Activated CD4-positive, CD25-positive, alpha-beta regulatory T cell treated with anti-CD3 and anti-CD28 coated beads, Interleukin-2, amount 50 U/mL, for 24 hours (primary cell): ENCODE measurements at places on chromosomes 5 and 9.

GRCh38 chr9:114116126-114116747 is 17.1 kb upstream of the KIF12 start:
- ATAC-seq: no peak

- peak; percentile 31 for ATAC-seq
These were observed 597 bp downstream of the NFIL3 start for GRCh38 chr9:91422758-91423711.

DNA sequence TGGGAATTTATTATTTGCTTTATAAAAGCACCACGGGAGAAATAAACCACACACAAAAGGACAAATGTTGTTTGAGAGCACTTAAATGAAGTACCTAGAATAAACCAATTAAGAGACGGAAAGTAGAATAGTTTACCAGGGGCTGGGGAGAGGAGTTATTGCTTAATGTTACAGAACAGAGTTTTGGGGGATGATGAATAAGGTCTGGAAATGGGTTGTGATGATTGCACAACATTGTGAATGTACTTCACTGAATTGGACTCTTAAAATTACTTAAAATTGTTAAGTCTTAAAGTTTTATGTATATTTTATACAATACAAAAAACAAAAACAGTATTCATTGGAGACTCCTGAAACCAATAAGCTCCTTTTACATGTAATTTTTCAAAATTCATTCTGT is 1.5 kb downstream of the ZBTB43 start:
- no peak for ATAC-seq

- ATAC-seq: no peak
These were observed 6.0 kb downstream of the RAPGEF6 start for GRCh38 chr5:131628990-131629389.

- ATAC-seq: no peak
These were observed 584.0 kb downstream of the ACTL7B start for GRCh38 chr9:108271646-108272348.

- no peak for ATAC-seq
These were observed 314.4 kb downstream of the ARL15 start for GRCh38 chr5:53996008-53996407.

- ATAC-seq: peak; percentile 83
These were observed 14.2 kb downstream of the RIC1 start for GRCh38 chr9:5643005-5643624.

- no peak for ATAC-seq
These were observed 923 bp downstream of the RECK start for GRCh38 chr9:36037549-36038122.

- no peak for ATAC-seq
These were observed 348.8 kb downstream of the HTR1A start for GRCh38 chr5:63613442-63613841.

GRCh38 chr5:134053840-134054338 is 49.1 kb upstream of the VDAC1 start:
- no peak for ATAC-seq

DNA sequence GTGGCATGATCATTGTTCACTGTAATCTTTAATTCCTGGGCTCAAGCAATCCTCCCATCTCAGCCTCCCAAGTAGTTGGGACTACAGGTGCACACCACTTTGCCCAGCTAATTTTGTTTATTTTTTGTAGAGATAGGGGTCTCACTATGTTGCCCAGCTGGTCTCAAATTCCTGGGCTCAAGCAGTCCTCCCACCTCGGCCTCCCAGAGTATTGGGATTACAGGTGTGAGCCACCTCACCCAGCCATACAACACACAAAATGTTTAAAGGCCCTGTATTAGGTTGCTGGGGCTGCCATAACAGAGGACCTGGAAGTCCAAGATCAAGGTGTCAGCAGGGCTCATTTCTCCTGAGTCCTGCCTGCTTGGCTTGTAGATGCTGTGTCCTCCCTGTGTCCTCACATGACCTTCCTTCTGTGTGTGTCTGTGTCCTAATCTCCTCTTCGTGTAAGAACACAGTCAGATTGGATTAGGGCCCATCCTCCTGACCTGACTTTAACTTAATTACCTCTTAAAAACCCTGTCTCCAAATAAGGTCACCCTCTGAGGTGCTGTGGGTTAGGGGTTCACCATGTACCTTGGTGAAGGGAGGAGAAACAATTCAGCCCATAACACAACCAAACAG is 5.4 kb downstream of the UBE2QL1 start:
- ATAC-seq: no peak

- ATAC-seq: no peak
These were observed 3.4 kb downstream of the DOLK start for GRCh38 chr9:128943832-128944620.

DNA sequence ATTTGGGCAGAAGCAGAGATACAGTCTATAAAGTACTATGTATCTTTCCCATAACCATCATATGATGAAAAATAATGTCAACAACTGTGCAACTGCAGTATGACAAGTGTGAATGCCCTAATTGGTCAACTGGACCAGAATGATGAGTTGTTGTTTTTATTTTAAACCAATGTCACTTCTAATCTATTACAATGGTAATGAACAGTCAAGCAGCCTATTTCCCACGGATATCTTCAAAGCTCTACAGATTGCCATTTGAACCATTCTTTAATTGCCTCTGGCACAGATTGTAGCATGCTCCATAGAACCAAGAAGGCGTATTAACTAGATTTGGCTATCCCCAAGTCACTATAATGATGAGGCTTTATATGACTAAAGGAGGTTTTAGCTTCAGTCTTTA is 233.6 kb downstream of the TRPM3 start:
- no peak for ATAC-seq

DNA sequence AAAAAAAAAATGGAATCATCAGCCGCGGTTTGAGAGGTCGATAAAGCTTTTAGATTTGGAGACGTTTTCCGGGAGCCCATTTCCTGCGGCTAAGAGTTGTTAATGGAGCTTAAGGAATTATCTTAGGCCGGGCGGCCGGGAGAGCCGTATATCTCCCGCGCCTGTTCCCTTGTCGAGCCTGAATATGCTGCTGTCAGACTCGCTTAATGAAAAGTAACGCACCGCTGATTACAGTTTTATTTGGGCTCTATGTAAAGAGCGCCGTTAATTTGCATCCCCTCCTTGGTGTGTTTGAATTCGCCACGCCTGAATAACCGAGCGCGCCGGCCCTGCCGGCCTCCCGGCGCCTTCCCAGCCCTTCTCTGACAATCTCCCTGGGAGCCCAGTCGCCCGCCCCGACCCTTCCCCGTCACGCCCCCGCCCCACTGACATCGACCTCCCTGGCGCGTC is 7.9 kb downstream of the IRX4 start:
- no peak for ATAC-seq

DNA sequence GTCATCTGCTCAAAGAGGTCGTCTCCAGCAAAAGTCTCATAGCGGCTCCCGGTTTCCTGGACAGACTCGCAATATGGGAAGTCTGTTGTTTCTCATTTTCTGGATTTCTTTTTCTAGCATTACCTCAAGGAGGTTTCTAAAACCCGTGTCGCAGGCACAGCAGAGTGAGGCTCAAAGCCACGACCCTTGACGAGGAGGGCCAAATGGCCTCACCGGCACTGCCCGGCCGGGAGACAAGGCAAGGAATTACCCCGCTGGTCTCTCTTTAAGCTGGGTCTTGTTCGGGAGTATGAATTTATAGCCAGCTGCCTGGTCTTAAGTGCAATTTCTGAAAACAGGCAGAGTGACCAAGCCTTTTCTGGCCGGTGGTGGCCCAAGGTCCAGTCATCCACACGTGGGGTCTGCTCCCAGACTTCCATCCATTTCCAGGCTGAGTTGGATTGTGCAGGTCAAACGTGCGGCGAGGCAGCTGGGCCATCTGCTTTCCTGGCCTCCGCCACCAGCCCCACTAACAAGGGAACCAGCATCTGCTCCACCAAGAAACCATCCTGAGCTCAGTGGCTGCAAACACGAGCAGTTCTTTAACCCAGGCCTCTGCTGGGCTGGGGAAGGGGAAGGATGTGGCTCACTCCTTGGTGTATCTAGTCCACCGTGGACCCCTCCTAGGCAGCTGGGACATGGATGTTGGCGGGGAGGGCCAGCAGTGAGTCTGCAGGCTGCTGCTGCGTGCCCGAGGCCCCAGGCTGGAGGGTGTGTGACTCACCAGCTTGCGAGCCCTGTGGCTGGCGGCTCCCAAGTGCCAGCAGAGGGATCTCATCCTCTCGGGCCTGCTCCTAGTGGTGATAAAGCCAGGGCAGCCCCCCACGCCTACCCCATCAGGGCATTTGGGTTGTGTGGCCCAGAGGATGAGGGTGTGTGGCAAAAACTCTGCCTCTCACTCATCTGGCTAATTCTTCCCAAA is 55.6 kb upstream of the COL5A1 start:
- ATAC-seq: no peak

- ATAC-seq: no peak
These were observed 811 bp upstream of the ARRDC3 start for GRCh38 chr5:91383956-91384300.

- ATAC-seq: no peak
These were observed 12.6 kb upstream of the SPARC start for GRCh38 chr5:151699071-151699901.

- no peak for ATAC-seq
These were observed 177.5 kb upstream of the NREP start for GRCh38 chr5:111934511-111934910.

GRCh38 chr9:18129809-18130334 is 344.1 kb upstream of the ADAMTSL1 start:
- no peak for ATAC-seq

GRCh38 chr5:113273948-113274347 is 160.8 kb downstream of the TSSK1B start:
- peak; percentile 48 for ATAC-seq

GRCh38 chr5:164097749-164098148 is 592.3 kb downstream of the MAT2B start:
- no peak for ATAC-seq

- no peak for ATAC-seq
These were observed 11.0 kb upstream of the ZDHHC21 start for GRCh38 chr9:14704281-14704680.

DNA sequence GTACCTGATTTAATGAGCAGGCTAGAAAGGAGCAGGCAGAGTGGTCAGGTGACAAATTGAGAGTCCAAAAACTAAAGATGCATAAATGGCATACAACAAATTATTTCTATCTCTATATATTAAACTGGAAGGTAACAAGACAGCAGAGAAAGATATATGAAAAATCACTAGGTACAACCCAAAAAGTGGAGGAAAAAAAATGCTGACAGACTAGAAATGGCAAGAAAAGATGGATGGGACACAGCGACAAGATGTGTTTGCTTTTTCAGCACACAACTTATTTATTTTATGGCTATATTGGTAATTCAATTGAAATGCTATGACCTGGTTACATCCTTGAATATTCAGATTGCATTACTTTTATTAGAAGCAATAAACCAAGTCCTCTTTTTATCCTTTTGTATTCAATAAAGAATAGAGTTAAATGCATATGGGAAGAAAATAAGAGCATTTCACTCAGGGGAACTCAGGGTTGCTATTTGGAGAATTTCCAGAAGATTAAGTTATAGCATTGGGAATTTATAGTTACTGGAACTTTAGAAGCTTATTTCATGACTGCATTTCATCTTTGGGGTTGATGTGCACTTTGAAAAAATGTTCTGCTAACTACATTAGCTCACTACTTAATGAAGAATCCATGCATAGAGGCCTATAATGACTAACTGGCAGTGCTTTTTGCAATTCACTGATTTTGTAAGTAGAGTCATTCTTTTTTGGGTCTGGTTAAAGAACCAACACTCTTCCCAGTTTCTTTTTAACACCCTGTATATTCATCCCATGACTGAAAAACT is 566.6 kb upstream of the TUSC1 start:
- no peak for ATAC-seq

GRCh38 chr5:100852988-100853449 is 50.1 kb downstream of the ST8SIA4 start:
- peak; percentile 94 for ATAC-seq

GRCh38 chr9:90909747-90910283 is 108.2 kb downstream of the SYK start:
- no peak for ATAC-seq

GRCh38 chr9:87567571-87567970 is 69.9 kb downstream of the DAPK1 start:
- ATAC-seq: no peak

GRCh38 chr5:11143456-11144267 is 382.6 kb upstream of the DAP start:
- ATAC-seq: peak; percentile 69

- ATAC-seq: peak; percentile 59
These were observed at the start of gene MCIDAS for GRCh38 chr5:55226934-55227663. MCIDAS (minus strand) TSS chr5:55227315; CDS start chr5:55227138, 177 bp downstream.

DNA sequence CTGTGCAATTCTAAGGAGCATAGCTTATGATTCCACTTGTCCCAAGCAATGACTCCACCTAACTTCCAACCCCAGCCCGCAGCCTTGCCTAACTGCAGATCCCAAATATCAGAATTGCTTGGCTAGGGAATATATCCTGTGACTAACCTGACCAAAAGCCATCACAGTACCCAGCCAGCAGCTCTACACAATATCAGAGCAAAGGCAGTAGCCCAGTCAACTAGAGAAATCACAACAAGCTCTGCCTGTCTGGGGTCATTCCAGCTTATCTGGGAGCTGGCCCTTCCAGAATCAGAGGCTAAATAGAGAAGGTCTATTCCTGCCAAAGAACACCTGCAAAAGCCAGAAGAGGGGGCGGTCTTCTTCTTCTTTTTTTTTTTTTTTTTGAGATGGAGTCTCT is 9.3 kb upstream of the KIAA1958 start:
- no peak for ATAC-seq

GRCh38 chr9:126499005-126499910 is 114.5 kb upstream of the LMX1B start:
- peak; percentile 69 for ATAC-seq

GRCh38 chr5:42791151-42791550 is 20.5 kb downstream of the SELENOP start:
- ATAC-seq: no peak

DNA sequence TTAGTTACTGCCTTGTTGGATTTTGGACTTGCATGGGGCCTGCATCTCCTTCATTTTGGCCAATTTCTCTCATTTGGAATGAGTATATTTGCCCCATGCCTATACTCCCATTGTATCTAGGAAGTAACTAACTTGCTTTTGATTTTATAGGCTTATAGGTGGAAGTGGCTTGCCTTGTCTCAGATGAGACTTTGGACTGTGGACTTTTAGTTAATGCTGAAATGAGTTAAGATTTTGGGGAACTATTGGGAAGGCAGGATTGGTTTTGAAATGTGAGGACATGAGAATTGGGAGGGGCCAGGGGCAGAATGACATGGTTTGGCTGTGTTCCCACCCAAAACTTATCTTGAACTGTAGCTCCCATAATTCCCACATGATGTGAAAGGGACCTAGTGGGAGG is 42.5 kb upstream of the SMARCA2 start:
- no peak for ATAC-seq

- ATAC-seq: no peak
These were observed 16.9 kb upstream of the SLC22A4 start for GRCh38 chr5:132277256-132277655.

GRCh38 chr5:54905246-54905795 is 80.1 kb downstream of the ESM1 start:
- ATAC-seq: no peak

DNA sequence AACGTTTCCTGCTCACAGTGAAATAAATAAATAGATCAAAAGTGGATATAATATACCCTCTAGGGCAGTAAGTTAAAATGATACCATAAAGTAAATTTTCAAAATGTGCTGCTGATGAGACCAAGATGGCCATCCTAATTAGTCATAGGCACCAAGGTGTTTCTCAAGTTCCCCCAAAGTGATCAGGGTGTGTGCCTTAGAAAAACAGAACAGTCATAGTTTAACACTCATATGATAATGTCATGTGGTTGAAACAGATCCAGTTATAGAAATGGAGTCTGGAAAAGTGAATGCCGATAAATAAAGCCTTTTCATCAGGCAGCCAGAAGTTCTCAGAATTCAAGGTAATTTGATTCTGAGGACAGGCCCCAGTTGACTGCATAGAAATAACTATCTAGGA is 161.5 kb upstream of the CDKN2B start:
- ATAC-seq: no peak

GRCh38 chr9:129640871-129641749 is 841 bp downstream of the ASB6 start:
- no peak for ATAC-seq
